DMS79 (cell line): ENCODE measurements at places on chromosomes 5 and 9.

DNA sequence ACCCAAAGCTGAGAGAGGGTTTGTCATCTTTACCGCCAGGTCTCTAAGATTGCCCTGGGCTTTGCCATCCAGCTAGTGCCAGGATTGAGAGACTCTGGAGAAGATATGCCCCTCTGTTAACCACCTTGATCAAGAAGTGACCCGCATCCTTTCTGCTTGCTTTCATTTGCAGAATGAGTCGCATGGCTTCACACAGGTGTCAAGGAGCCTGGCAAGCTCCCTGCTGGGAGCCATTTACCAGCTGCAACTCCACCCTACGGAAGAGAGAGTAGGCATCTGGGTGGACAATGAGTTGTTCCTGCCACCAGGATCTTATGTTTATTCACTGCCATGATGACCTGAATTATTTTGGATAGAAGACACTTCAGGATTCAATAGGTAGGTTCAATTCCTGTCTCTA is 43.0 kb downstream of the HSD17B3 start:
- DNase-seq = peak; percentile 9

- DNase-seq = no peak
Observed at GRCh38 chr5:15776346-15776745, 276.4 kb downstream of the FBXL7 start.

DNA sequence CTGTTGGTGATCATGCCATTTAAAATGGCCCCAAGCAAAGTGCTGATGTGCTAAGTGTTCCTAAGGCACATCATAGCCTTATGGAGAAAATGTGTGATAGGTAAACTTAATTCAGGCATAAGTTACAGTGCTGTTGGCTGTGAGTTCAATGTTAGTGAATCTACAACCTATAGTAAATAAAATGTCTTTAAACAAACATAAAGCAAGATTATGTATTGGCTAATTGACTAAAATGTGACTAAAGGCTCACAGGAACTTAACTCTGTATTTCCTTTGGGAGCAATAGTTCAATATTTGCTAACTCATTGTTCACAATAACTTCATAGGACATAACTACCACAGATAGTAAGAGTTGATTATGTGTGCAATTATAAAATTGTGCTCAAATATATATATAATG is 49.4 kb upstream of the LRRC19 start:
- no peak for DNase-seq

GRCh38 chr5:40410964-40411635 is 268.6 kb upstream of the PTGER4 start:
- no peak for DNase-seq

DNA sequence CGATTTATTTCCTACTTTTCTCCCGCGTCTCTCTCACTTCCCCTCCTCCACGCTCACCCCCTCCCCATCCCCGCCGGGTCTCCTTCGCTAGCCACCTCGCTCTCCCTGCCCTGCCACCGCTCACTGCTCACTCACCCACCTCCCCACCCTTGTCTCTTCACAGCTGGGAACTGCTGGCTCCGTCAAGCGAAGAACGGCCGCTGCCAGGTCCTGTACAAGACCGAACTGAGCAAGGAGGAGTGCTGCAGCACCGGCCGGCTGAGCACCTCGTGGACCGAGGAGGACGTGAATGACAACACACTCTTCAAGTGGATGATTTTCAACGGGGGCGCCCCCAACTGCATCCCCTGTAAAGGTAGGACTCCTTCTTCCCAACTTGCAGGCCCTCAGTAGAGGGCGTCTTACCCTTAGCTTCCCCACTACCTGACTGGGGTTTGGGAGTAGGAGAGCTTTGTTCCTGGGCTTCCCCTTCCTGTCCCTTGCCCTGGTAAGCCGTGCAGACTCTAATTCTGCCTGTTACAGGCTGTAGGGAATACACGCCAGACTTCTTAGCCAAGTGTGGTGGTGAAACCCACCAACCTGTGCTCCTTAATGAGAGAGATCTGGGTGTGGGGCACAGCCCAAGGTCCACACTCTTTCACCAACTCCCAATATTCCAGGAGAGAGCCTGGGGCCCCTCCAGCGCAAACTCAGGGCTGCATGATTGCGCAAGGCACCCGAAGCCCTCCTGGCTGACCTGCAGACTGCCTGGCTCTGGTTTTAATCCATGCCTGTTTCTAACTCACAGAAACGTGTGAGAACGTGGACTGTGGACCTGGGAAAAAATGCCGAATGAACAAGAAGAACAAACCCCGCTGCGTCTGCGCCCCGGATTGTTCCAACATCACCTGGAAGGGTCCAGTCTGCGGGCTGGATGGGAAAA is 2.5 kb downstream of the FST start:
- DNase-seq = no peak

GRCh38 chr5:41414598-41414997 is 95.8 kb downstream of the PLCXD3 start:
- DNase-seq = no peak

GRCh38 chr5:18745988-18746615 is 1111.8 kb downstream of the TAF11L14 start:
- DNase-seq = peak; percentile 31

DNA sequence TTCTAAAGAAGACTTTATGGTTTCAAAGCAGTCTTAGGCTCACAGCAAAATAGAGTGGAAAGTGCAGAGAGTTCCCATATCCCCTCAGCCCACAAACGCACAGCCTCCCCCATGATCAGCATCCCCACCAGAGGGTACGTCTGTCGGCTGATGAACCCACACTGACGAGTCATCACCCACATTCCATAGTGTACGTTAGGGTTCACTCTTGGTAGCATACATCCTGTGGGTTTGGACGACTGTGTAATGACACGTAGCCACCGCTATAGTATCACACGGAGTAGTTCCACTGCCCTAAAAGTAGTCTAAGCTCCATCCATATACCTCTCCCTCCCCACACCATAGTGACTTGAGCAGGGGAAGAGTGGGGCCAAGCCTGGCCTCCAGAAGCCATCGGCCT is 135.7 kb upstream of the PHYKPL start:
- no peak for DNase-seq

GRCh38 chr9:116298249-116298648 is 144.7 kb downstream of the PAPPA start:
- no peak for DNase-seq

DNA sequence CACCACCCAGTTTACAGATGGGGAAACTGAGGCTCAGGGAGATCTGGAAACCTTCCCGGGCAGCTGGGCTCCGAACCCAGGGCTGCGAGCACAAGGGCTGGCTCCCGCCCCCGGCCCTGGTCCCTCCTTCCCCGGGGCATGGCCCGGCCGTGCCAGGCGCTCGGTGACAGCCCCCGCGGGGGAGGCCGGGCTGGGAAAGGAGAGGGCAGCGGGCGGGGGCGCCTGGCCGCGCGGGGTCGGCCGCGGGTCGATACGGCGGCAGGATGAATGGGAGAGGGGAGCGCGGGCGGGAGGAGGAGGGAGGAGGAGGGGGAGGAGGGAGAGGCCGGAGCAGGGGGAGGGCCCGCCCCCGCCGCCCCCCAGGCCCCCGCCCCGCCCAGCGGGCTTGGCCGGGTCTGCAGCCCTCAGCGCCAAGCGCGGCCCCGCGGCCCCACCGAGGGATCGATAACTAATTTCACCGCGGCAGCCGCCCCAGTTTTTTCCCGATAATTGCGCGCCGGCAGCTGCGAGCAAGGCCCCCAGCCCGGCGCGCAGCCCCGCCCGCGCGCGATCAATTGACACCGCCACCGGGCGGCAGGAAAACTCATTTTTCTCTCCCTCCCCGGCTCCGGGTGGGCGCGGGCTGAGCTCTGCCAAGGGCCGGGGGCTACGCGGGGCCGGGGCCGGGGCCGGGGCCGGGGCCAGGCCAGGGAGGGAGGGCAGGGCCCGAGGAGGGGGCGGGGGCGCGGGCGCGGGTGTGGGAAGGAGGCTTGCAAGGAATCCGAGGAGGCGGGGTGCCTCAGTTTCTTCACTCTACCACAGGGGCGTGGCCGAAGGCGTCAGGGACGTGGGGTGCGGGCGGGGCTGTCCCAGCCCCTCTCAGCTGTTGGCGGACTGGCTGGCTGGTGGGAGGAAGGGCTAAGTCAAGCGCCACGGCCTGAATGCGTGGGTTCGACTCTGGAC is 52.1 kb downstream of the C9orf50 start:
- DNase-seq = no peak

DNA sequence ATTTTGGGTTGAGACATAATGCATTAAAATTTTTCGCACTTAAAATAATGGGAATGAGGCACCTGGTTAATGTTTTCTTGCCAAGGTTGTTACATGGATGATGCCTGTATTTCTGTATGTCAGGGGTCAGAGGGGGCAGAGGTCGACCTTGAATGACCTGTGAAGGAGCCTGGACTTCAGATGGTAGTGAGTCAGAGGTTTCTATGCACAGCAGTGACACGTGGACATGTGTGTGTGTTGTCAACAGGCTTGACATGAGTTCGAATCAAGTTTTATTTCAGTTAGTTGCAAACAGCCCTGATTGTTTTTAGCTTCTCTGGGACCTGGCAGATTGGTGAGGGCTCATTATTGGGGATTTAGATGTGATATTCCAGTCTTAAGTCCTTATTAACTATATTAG is 3.6 kb downstream of the IL5 start:
- no peak for DNase-seq

DNA sequence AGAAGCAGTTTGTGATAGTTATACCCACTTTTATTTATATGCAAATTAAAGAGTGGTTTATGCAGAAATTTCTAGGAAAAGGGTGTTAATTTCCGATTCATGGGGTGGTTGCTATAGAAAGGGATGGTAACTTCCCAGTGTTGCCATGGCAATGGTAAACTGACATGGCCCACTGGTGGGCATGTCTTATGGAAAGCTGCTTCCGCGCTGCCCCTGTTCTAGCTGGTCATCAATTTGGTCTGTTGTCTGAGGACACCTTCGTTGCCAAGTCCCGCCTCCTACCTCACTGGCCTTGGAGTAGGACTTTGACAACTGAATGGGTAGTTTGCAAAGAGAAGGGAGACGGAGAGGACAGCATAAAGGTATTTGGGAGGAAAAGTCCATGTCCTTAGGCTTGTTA is 74.0 kb upstream of the SMIM23 start:
- DNase-seq = no peak

DNA sequence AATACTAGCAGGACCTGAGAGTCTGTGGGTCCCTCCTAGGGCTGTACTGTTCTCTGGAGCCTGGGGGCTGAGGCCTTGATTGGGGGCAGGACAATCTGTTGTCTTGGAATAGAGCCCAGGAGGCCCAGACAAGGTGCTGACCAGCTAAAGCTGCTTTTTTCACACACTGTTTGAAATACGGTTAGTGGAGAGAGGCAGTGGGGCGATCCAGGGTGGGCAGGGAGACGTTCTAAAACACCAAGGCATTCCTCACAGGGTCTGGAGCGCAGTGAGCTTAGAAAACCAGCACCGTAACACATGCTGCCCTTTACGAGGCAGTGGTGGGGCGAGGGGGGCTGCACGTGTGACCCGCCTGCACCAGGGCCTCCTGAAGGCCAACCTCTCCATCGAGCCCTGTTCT is 55.1 kb downstream of the EHMT1 start:
- DNase-seq = no peak

GRCh38 chr9:2403701-2404100 is 217.9 kb upstream of the VLDLR start:
- no peak for DNase-seq

- DNase-seq = no peak
Observed at GRCh38 chr5:146032911-146033310, 72.5 kb downstream of the PLAC8L1 start.

DNA sequence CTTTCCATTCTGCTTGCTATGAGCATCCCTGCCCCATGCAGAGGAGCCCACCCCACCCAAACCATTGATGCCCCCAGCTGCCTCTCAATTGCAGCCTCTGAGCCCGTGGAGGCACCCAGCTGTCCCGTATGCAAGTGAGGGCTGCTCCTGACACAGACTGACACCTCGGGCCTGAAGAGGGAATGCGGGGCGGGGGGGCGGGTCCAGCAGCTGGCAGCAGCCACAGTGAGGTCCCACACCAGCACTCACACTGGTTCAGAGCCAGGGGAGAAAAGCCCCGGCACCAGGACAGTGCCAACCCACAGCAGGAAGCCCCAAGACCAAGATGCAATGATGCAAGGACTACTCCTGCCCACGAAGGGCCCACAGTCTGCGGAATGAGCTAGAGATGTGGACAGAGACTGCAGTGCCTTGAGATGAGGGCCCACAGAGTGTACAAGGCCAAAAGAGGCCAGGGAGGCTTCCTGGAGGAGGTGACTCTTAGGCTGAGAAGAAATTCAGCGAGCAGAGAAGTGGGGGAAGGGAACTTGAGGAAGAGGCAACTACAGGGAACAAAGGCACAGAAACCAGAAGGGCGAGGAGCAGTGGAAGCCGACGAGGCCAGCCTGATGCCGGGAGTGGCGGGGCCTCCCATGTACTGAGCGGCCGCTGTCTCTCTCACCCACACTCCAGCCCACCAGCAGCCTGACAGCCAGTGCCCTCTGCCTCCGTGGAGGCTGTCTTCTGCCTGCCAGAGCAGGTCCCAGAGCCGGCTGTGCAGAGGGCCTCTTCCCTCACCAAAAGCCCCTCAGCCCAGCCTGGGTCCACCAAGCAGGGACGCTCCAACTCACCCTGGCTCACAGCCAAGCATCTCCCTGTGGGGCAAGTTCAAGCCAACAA is 9.2 kb downstream of the EEIG1 start:
- no peak for DNase-seq

- no peak for DNase-seq
Observed at GRCh38 chr5:140348104-140348503, 1.7 kb upstream of the HBEGF start.

DNA sequence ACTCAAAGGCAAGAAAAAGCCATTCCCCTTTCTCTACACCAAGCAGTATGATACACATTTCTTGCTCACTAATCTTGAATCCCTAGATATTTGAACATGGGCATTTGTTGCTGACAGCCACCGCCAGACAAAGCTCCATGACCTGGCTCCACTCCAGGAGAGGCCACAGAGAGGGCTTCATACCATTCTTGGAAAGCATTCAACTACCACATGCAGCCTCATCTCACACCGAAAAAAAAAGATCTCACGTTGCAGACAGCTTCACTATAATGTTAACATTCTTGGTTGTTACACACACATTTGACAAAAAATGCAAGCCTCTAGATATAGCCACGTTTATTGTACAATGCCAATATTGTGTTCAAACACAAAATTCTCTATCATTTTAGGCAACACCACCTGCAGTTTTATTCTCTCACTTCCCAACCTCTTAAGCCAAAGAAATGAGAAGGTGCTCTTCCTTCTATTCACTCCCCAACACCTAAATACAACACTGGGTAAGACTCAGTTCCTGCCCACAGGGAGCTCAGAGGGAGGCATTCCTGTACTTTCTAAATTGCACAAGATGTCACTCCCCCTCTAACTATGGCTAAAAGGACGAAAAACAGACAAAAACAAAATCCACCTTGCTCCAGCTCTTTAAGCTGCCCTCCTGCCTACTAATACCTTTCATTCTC is 222.4 kb downstream of the TSSK1B start:
- DNase-seq = peak; percentile 57
